A673 (cell line): ENCODE measurements at places on chromosomes 6 and 20. TPM values are rescaled to one million over a fixed set of nuclear protein-coding genes. Genes with fewer than 3 reads are reported as not detected.

GRCh38 chr6:157668009-157668401 lies 155.0 kb upstream of the SNX9 start:
- DNase-seq: no peak
- no peak overlapping the region for H3K27ac ChIP-seq
- no peak overlapping the region for H3K4me3 ChIP-seq
- H3K27me3 ChIP-seq: no peaks in the 10 kb centered on the region
- peaks cover 5% of the 10 kb centered on the region for H3K4me1 ChIP-seq

- no peaks in the 10 kb centered on the region for H3K4me1 ChIP-seq
- H3K36me3 ChIP-seq: no peaks in the 10 kb centered on the region
- no peak for DNase-seq
- H3K27ac ChIP-seq: no peak overlapping the region
- no peak overlapping the region for H3K4me3 ChIP-seq
Measured at GRCh38 chr6:146410851-146411595, 132.6 kb upstream of the RAB32 start.

GRCh38 chr6:56491606-56492328 lies 150.9 kb downstream of the DST start:
- no peak overlapping the region for H3K27ac ChIP-seq
- H3K4me1 ChIP-seq: no peaks in the 10 kb centered on the region
- no peak overlapping the region for H3K4me3 ChIP-seq
- H3K27me3 ChIP-seq: no peaks in the 10 kb centered on the region
- peaks cover 13% of the 10 kb centered on the region for H3K36me3 ChIP-seq
- no peak for DNase-seq

GRCh38 chr6:83590416-83590815 lies 78.1 kb downstream of the PRSS35 start:
- no peak overlapping the region for H3K27ac ChIP-seq
- no peak overlapping the region for H3K4me3 ChIP-seq
- no peaks in the 10 kb centered on the region for H3K27me3 ChIP-seq
- H3K4me1 ChIP-seq: no peaks in the 10 kb centered on the region

DNA sequence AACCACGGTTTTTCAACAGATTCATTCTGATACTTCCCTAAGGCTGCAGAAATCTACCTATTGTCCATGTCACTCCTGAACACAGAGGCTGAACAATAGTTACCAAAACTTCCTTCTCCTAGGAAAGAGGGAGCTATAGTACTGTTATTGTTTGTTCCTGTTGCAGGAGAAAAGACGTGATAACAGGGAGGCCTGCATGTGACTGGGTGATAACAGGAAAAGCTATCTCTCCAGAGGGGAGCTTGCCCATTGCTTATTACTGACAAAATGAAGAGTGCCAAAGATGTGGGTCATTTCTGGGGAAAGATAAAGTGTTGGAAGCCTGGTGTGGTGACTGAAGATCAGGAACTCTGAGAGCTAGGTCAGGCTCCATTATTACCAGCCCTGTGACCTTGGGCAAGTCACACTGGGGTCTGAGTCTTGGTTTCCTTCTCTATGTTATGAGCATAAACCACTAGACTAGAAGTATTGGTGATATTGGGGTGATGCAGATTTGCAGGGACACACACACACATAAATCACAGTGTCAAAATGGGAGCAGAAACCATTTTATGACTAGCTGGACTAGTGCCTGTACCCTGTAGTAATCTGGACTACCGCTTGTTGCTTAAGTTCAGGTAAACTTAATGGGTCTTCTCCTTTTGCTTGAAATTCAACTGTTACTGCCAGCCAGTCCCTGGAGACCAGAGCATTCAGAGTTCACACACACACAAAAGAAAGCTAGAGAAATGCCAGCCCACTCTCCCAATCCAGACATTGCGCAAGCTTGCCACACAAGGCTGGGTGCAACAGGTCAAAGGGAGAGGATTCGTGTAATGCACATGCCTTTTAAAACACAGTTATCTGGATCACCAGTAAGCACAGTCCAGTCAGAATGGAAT lies 136.0 kb upstream of the CNR1 start:
- DNase-seq: no peak
- no peaks in the 10 kb centered on the region for H3K4me1 ChIP-seq
- H3K4me3 ChIP-seq: no peak overlapping the region

Gene GJA10
- total RNA-seq: not detected in 2 replicates
